Right forelimb (tissue), 1 donor: ENCODE measurements at places on chromosomes 5 and 9.

DNA sequence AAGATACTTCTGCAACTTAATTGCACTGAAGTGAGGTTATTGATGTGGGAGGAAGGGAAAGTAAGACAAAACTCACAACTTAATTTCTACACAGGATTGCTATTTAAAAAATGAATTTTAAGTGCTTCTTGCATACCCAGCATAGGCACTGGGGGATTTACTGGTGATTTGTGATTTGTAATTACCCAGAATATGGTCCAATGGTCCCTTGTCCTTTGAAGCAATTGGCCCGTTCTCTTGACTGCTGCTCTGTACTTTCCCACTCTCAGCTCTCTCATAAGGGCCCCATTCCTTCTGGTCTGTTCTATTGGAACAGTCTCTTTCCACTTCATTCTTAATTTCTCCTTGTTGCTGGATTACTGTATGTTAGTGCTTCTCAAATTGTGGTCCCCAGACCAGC, 75.4 kb upstream of the SPATA31D4 start:
- DNase-seq = no peak

GRCh38 chr5:135232958-135233357, 166.1 kb downstream of the MACROH2A1 start:
- no peak for DNase-seq

DNA sequence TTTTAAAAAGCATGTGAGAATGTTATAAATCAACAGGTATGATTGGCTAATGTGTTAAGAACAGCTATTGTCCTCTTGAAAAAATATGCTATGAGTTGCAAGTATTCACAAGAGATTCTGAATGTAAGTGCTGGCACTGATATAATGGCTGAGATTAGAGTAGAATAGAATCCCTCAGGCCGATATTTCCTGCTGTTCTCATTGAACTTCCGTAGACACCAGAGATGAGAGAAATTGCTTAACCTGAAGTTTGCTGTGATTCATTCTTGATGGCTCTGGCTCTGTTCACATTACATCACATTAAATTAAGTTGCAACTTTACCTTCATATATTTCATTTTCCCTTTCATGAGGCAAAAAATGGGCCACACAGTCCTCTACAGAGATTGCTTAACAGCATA, 114.5 kb downstream of the BAAT start:
- DNase-seq = no peak

DNA sequence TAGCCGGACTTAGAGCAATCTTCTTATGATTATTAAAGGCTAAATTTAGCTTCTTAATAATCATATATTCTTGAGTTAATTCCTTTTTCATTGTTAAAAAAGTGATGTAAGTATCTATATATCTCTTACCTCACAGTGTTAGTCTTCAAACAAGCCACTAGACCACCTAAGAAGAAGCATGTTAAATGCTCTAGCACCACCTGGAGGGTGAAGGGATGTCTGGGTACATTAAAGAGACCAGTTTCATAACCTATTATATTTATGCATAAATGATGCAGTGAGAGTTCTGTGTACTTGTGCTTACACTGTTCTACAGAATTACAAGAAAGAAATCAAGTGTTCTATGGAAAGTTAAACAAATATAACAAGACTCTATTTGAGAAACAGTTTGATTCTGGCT, 55.9 kb upstream of the SLCO6A1 start:
- DNase-seq = no peak

GRCh38 chr5:120504057-120504456, 40.0 kb downstream of the PRR16 start:
- DNase-seq = no peak

DNA sequence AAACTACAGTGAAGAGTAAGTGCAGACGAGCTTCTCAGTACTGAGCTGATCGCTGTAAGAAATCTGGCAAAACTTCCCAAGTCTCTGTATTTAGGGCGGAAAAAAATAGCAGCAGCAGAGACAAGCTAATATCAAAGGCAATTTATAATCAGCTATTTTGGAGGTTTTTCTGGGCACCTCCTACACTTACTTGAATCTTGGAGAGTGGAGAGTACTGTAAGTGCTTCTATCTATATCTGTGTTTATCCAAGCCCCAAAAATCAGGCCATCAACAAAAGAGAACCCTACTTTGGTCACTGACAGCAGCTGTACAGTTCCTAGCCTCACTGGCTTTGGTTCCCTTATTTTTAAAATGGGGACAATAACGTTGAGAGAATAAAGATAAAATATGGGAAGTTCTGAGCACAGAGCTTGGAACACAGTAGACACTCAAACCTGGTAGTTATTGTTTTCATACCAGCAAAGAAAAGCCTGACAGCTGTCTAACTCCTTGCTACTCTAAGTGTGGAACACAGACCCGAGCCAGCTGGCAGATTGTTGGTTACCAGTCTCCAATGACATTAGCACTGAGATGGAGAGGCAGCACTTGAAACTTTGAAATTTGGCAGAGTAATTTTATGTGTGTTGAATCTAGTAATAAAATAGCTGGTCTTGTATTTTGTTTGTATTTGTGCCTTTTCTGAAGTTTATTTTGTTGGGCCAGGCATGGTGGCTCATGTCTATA, 96.0 kb upstream of the SLC28A3 start:
- DNase-seq = no peak

- DNase-seq = no peak
Measured at GRCh38 chr5:107485184-107485583, 185.6 kb downstream of the EFNA5 start.

- no peak for DNase-seq
Measured at GRCh38 chr5:78527054-78527859, 121.3 kb downstream of the LHFPL2 start.

- no peak for DNase-seq
Measured at GRCh38 chr9:19595003-19595402, 186.2 kb downstream of the ACER2 start.

GRCh38 chr5:87141544-87141943, 126.1 kb upstream of the RASA1 start:
- DNase-seq = no peak

DNA sequence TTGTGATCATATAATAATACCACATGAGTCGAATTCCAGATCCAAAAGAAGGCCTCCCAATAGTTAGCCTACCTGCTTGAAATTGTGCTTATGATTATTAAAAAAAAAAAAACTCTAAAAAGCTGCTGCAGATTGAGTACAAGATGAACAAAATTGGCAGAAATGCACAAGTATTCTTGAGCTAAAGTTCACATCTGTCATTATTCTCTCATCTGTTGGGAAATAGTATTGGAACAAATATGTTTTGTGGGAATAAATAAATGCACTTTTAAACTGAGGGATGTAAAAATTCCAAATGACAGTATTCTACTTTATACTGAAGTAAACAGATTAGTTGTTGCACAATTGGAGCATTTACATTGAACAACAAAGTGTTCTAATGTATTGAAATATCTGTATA, 15.7 kb downstream of the DAB2 start:
- DNase-seq = no peak

GRCh38 chr9:88235615-88236014, 97.3 kb upstream of the SPATA31C2 start:
- DNase-seq = no peak

DNA sequence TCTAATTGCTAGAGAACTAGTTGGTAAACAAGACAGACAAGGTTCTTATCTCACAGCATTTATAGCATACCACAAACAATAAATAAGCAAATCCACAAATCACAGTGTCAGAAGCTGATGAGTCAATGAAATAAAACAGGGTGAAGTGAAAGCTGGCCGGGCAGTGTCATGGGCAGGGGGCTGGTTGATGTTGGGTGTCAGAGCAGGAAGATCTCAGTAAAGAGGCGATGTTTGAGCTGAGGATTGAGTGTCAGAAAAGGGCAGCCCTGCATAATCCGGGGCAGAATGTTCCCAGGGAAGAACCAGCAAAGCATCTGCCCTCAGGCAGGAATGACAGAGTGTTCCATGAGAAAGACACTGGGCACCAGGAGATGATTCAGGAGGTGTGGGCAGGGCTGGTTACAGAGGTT, 183.4 kb downstream of the GOLPH3 start:
- no peak for DNase-seq

DNA sequence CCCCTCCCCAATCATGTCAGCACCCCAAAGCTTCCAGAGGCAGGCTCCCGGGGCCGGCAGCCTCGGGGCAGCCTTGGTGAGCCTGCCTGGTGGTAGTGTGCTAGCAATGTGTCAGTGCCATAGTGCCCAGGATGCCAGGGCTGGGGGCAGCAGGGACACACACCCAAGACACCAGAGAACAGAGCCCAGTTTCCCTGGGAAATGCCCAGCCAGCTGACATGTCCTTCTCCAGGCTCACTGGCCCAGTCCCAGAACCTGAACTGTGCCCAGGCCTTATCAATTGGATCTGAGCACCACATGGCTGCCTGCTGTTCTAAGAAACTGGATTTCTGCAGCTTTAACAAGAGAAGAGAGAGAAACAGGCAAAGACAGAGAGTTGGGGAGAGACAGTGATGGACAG, 74.9 kb upstream of the LRRTM2 start:
- no peak for DNase-seq

DNA sequence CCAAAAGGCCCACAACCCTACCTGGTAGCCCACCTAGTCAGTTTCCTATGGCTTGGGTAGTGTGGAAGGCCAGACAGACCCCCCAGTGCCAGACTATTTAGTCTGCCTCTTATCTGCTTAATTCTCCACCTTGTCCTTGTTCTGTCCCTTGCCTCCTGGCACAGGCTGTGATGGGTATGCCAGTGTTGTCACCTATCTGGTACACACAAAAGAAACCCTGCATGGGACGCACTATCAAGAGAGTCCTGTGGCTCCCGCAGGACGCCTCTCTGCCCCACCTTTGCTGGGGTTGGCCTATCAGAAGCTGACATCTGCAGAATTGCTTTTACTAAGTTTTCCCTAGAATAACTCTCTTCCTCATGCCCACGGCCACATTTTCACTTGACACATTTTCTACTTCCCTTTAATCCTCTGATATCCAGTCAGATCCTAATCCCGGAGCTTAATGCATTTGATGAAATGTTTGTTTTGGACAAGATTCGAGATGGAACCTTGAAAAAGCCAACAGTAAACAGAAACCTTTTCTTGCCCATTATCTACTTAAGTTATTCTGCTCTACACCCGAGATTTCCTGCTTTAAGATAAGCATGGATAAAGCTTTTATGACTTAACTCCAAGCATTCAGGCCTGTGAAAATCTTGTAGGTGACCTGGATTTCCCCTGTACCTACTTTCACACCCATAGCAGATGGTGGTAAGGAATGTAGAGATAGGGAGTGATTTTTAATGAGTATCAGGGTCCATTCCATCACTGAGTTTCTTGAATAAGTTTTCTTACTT, 468.5 kb downstream of the ZNF608 start:
- no peak for DNase-seq

DNA sequence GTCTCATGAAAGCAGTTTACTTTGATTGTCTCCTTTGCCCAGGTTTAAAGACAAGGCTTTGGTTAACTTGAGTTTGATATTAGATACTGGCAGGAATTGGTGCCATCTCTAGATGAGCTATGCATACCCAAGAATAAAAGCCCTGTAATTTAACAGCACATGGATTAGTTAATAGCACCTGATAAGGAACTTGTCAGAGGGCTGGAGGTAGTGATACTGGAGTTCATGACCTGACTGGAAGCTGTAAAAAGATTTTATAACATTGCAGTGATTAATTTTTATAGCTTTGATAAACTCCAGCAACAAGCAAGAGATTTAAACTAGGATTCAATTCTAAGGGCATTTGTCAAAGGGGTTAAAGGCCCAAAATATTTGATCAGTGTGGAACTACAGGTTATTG, 34.9 kb upstream of the SYK start:
- no peak for DNase-seq

GRCh38 chr9:72704688-72705375, 183.4 kb downstream of the TMC1 start:
- DNase-seq = no peak

DNA sequence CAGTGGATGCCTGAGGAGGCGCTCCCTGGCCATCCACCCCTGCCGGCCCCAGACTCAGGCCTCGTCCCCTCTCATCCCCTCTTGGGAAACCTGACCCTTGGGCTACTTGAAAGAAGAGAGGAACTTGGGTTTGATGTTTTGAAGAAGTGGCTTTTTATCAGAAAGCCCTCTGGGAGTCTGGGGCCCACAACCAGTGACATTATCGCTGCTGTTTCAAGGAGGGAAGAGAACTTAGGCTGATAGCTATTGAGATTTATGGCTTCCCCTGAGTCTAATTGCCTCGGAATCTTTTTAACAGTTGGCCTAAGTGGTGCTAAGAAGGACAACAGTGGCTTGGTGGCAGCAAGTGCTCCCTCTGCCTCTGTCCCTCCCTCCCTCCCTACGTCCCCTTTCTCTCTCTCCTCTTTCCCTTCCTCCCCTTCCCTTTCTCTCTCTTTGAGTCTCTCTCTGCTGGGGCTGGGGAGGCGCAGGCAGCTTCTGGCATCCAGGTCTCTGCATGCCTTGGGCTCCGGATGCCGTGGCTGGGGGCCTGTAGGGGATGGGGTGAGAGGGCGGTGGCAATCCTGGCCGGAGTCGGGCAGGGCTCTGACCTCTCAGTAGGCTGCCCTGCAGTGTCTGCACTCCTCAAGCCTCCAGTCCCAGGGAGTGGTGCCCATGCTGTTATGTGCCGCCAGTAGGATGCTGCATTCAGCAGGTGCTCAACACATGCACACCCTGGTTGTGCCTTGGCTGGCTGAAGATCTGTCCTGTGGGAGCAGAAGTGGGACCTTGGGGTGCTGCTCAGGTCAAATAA, 49.6 kb upstream of the RXRA start:
- DNase-seq = no peak

GRCh38 chr9:116020146-116020545, 133.4 kb upstream of the PAPPA start:
- no peak for DNase-seq

DNA sequence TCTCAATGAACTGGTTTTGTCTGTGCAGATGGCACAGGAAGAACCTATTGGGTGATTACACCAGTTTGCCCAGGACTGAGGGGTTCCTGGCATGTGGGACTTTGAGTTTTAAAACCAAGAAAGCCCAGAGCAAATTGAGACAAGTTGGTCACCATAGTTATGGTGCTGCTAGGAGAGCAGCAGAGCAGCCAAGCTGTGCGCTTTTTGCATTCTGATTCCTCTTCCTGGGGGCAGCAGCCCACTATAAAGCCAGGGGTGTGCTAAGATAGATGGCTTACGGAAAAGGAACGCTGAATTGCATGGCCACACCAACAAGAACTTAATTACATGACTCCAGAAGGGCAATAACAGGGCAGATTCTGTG, 49.7 kb downstream of the TIMD4 start:
- no peak for DNase-seq

GRCh38 chr5:103475629-103476240, 86.9 kb downstream of the NUDT12 start:
- DNase-seq = no peak
